ENCODE measurements at places on chromosomes 2 and 18. TPM values are rescaled to one million over a fixed set of nuclear protein-coding genes. Genes with fewer than 3 reads are reported as not detected.
A peak's percentile ranks its signal among the peaks of the same experiment; 100 is the strongest.

Gene CTDSP1
- total RNA-seq, result 175 TPM

Gene RBM44
- 0.37 TPM for total RNA-seq

DNA sequence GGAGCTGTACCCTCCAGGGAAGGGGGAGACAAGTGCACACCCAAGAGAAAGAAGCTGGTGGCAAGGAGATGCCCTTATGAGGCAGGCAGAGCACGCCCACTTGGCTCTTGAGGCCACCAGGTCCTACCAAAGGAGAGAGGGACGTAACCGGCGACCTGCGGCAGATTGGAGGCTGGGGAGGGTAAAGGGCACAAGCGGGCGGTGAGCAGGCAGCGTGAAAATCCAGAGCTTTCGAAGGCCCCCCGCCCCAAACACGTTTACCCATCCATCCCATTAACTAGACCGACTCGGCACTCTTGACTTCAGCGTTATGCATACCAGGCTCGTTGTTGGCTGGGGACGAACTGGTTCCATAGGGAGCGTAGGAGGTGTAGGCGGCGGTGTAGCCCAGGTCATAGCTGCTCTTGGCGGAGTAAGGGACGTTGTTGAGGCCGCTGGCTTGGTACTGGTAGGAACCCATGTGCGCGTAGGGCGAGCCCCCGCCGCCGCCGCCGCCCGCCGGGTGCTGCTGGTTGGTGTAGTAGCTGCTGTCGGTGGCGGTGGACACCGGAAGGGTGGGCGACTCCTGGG lies 794 bp downstream of the DLX2 start:
- peak overlapping the region; percentile 73 for H3K27ac ChIP-seq
- peaks cover 66% of the 10 kb centered on the region for H3K4me1 ChIP-seq
- no peaks in the 10 kb centered on the region for H3K36me3 ChIP-seq
- peaks cover 69% of the 10 kb centered on the region for H3K27me3 ChIP-seq
- peak; percentile 54 for DNase-seq

GRCh38 chr18:45890606-45891005 lies 65.1 kb downstream of the SIGLEC15 start:
- no peaks in the 10 kb centered on the region for H3K27me3 ChIP-seq
- peaks cover 16% of the 10 kb centered on the region for H3K36me3 ChIP-seq

- H3K4me3 ChIP-seq, result peak overlapping the region; percentile 58
- peak overlapping the region; percentile 87 for H3K27ac ChIP-seq
- DNase-seq, result peak; percentile 51
- H3K27me3 ChIP-seq, result no peaks in the 10 kb centered on the region
These were observed 98.0 kb downstream of the ANKRD44 start for GRCh38 chr2:197212344-197213262.

- H3K27me3 ChIP-seq, result peaks cover 7% of the 10 kb centered on the region
- H3K27ac ChIP-seq, result no peak overlapping the region
- H3K4me3 ChIP-seq, result no peak overlapping the region
- no peaks in the 10 kb centered on the region for H3K4me1 ChIP-seq
- DNase-seq, result no peak
These were observed 15.4 kb upstream of the IGFBP5 start for GRCh38 chr2:216710551-216711301.

- no peak overlapping the region for H3K4me3 ChIP-seq
- H3K36me3 ChIP-seq, result no peaks in the 10 kb centered on the region
- no peaks in the 10 kb centered on the region for H3K4me1 ChIP-seq
- no peak for DNase-seq
These were observed 131.6 kb upstream of the MSH6 start for GRCh38 chr2:47651296-47651695.

Measured in activated CD8-positive, alpha-beta T cell treated with anti-CD3 and anti-CD28 coated beads, Interleukin-2, amount 10 ng/mL, durations not matched to agents 7 days and 5 days (primary cell).